Stimulated activated CD4-positive, alpha-beta T cell treated with anti-CD3 and anti-CD28 coated beads, Interleukin-12 subunit alpha, Interleukin-12 subunit beta, amount 100 ng/mL, for 48 hours (primary cell): ENCODE measurements at places on chromosomes 5 and 9.

DNA sequence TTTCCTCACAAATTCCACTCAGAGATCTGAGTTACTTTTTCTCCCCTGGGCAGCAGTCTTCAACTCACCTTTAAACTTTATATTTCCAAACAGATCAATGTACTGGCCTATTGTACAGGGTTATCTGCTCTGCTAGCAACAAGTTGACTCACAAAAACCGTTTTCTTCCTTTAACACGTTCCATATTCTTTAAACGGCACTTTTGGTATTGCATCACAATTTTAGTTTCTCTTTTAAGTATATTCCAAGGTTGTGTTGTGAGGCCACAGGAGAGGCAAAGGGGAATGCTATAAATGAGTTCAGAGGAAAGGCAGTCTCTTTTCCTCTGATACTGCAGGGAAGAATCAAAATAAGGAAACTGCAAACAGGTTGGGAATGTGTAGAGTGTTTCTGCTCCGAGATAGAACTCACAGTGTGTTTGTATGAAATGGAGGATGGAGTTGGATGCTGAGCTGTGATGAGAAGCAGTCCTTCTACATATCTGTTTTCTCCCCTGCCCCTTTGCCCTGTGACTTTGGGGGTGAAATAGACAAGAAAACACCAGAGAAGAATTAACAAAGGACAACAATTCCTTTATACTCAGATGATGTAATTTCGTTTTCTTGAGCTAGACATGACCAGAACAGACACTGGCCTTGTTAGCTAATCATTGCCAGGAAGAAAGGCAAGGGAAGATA lies 9.9 kb upstream of the ALDOB start:
- DNase-seq = no peak

- no peak for DNase-seq
Observed at GRCh38 chr5:141149812-141150211, at the start of gene PCDHB6. Gene PCDHB6 (plus strand): TSS chr5:141150057. CDS start chr5:141150258, 201 bp downstream.

DNA sequence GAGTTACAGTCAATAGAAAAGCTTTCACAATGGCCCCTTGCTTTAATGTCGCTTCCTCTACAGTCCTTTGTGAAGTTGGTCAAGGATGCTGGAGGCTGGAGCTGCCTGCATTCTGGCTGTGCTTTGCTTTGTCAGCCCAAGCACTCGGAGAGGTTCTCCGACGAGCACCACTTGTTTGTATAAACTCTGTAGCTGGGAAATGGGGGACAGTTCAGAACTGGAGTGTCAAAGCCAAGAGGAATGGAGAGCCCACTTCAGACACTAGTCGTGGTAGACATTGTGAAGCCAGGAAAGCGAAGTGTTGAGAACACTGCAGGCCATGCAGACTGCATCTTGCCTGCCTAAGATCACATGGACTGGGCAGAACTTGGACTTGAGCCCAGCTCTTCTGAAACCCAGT lies 330.3 kb downstream of the GADD45G start:
- DNase-seq = no peak

- DNase-seq = no peak
Observed at GRCh38 chr5:123093601-123094236, 4.7 kb downstream of the PRDM6 start.

DNA sequence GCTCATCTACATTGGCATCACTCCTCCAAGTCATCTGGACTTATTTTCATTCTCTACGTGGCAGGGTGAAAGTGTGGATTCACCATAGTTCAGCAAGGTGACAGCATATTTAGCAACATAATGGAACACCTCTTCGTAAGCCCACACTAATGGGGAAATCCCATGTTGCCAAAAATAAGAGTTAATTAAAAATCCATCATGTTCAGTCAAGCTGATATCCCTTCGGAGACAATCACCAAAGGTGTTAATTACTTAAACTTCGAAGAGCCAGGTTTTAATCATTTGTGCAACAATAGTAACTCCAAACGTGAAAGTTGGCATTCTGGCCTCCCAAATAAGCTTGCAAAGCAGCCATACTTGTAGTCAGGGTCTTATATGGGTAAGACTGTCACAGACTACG lies 242.9 kb downstream of the NSG2 start:
- DNase-seq = no peak
